ENCODE measurements at places on chromosomes 2 and 18.

GRCh38 chr2:224041554-224041953 is 2.5 kb upstream of the SERPINE2 start:
- no peak for DNase-seq

GRCh38 chr2:46366668-46367052 is 69.5 kb downstream of the EPAS1 start:
- DNase-seq: no peak

- no peak for DNase-seq
Measured at GRCh38 chr18:34077599-34077998, 147.1 kb downstream of the NOL4 start.

- no peak for DNase-seq
Measured at GRCh38 chr18:10660179-10660884, 134.5 kb downstream of the NAPG start.

- DNase-seq: no peak
Measured at GRCh38 chr2:73998451-73998850, 13.7 kb downstream of the TET3 start.

- DNase-seq: no peak
Measured at GRCh38 chr2:7358865-7359447, 441.7 kb downstream of the RNF144A start.

DNA sequence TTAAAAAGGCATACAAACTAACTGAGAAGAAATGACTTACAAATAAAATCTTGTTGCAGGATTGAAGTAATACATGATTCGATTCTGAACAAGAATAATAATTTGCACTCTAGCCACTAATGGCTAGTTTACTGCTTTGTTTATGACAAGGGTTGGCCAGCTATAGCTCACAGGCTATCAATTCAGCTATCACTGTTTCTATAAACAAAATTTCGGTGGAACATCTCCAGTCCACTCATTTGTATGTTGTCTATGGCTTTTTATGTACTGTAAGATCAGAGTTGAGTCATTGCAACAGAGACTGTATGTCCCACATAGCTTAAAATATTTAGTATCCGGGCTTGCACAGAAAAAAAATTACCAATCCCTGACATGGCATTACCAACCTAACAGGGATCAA is 543.7 kb upstream of the CNTNAP5 start:
- no peak for DNase-seq

DNA sequence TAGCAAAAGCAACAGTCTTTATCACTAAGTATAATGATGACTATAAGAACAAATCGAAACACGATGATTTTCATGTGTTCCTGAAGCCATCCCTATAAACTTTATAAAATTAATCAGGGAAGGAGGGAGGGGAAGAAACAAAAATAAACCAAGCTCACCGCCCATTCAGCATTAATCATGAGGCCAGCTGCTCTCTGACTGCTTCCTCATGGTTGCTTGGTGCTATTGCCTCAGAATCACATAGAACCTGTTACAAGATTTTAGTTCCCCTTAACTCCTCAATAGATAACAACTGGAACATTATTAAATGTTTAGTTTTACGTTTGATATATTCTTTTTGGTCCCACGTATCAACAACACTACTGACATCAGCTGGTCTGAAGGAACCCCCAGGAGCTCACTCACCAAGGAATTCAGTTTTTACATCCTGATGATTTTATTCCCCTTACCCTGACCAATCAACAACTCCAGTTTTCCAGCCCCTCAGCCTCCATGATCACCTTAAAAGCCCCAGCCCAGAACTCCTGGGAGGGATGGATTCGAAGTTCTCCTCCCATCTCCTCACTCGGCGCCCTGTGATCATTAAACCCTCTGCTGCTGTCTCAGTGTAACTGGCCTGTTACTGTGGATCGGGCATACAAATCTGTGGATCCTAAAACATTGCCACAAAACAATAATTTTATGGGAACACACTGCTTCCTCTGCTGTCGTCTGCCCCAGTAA is 10.6 kb upstream of the HNRNPLL start:
- no peak for DNase-seq

- DNase-seq: no peak
Measured at GRCh38 chr2:215367662-215368492, 56.0 kb downstream of the ATIC start.

DNA sequence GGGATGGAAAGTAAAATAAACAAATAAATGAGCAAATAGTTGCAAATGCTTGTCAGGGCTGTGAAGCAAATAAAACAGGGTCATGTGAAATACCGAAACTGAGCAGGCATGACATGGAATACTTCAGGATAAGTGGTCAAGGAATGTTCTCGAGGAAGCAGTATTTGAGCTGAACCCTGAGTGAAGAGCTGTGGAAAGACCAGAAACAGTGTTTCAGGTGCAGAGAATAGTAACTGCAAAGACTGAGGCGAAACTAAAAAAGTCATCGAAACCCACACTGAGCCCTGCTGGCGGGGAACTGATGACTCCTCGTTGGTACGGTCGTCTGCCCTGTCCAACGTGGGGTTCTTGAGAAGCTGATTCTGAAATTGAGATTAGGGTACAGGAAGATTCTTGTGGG is 27.2 kb upstream of the MYCN start:
- no peak for DNase-seq

GRCh38 chr2:69465513-69466456 is 28.6 kb upstream of the NFU1 start:
- DNase-seq: no peak

GRCh38 chr2:111903516-111903915 is 5.1 kb downstream of the MERTK start:
- DNase-seq: no peak

GRCh38 chr2:71210292-71210691 is 16.6 kb downstream of the PAIP2B start:
- DNase-seq: no peak

DNA sequence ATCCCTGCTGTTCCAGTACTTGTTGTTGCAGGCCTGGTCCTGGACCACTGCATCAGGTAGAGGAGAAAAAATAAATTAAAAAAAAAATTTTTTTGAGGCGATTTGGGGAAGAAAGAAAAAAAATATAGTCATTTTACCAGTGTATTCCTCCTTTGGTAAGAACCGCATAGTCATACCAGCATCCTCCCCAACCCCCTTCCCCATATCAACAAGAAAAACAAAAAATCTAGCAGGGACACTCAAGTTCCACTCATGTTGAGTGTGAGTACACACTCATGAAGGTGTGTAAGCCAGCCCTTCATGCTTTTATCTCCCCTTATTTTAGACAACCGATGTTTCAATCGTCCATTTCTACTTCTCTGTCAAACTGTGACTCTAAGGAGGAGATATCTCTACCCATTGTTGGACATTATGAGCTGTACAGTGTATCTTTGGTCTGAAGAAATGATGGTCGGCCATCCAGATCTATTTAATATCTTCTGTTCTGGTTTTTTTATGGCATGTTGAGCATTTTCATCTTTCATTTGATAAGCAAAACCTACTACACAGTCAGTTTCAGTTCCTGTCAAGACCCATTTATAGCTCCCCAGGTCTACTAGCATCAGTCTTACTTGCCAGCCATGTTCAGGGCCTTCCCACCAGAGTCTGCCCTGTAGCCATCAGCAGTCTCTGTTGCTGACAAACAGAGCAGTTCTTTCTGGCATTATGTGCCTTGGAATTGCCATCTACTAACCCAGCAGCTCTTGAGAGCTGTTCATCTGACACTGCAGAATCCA is 20.0 kb downstream of the ELP2 start:
- no peak for DNase-seq

- no peak for DNase-seq
Measured at GRCh38 chr2:171814883-171815282, 79.2 kb downstream of the SLC25A12 start.

GRCh38 chr2:101534149-101534611 is 59.3 kb upstream of the RFX8 start:
- DNase-seq: no peak

DNA sequence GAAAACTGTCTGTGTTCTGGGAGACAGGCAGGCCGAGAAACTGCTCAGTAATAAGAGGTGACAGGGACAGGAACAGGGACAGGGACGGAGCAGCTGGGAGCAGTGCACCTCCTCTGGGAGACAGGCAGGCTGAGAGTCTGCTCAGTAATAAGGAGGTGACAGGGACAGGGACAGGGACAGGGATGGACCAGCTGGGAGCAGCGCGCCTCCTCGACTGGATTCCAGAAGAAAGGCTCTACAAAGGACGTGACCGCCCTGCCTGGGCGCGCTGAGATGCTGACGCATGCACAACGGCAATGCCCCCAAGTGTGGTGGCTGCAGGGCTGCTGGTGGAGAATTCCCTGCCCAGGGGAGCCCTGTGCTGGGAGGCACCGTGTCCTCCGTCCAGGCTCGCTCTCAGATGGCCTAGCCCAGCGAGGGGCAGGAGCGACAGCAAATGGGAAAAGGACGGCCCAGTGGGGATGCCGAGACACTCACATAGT is 44.2 kb upstream of the PXDN start:
- DNase-seq: no peak

GRCh38 chr18:64806691-64807090 is 657.8 kb upstream of the LINC00305 start:
- no peak for DNase-seq

DNA sequence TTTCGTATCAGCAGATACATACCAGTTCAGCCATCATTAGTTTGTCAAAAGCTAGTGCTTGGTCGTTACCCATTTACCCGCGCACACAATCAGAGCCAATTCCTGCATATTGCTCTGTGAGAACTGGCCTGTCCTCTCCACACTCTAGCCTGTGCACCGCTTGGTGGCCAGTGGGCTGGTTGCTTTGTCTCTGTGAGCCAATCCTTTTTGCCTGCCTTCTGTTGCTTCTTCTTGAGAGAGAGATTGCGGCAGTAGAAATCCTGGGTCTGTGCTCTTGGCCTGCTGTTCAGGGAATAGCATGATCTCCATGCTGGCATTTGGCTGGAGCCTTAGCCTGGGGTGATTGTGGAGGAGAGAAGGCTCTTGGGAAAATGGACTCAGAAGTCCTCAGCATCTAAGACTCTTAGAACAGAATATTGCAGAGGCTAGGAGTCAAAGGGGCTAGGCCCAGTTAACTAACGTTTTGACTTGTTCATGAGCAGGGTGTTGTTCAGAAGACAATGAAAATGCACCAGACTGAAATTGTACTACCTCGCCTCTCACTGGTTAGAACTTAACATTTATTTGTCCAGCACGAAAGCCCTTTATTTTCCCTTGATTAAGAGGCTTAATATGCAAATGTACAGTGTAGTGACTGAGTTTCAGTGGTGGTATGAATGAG is 37.1 kb downstream of the MAP4K4 start:
- DNase-seq: no peak

DNA sequence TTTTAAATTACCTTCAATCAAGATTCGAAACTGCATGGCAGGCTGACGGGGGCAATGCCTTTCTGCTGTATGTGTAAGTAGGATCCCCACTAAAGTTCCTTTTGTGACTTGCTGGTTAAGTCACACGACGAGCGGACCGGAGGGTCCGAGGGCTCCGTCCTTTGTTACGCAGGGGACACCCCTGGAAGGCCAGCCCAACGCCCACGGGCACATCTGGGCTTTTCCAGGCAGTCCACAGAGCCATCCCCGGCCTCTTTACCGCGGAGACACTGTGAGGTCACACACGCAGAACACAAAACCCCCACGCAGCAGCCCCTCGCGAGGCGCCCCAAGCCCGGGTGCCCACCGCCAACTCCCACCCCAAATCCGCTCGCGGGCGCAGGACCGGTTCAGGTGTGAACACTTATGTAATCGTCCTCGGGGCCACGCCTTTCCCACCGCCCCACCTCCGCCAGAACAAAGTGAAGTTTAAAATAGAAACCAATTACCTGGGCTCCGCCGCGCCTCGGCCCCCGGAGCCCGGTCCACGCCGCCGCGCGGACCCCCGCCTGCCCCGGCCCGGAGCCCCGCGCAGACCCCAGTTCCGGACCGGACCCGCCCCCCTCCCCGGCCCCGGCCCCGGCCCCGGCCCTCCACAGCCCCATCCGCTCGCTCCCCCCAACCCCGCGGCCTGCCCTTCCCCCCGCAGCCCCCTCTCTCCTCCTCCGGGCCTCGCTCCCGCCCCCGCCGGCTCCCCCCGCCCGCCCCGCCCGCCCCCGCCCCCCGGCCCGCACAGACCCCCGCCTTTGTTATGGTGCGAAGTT is 4.2 kb downstream of the ZNF516 start:
- no peak for DNase-seq

Measured in stimulated activated CD8-positive, alpha-beta memory T cell treated with anti-CD3 and anti-CD28 coated beads, Interleukin-15, amount 100 ng/mL, for 24 hours (primary cell).